ENCODE measurements at places on chromosomes 12 and 14. TPM values are rescaled to one million over a fixed set of nuclear protein-coding genes. Genes with fewer than 3 reads are reported as not detected.

- DNase-seq, result no peak
Measured at GRCh38 chr12:74538491-74539258, 1.0 kb downstream of the ATXN7L3B start.

- no peak for DNase-seq
Measured at GRCh38 chr14:94381149-94382030, 7.0 kb downstream of the SERPINA1 start.

- no peak for DNase-seq
Measured at GRCh38 chr12:15526033-15526432, 203.7 kb downstream of the PTPRO start.

The CCND2 gene
- 149 TPM for total RNA-seq
